Pancreas (tissue), 10 donors: ENCODE measurements at places on chromosomes 6 and 20. TPM values are rescaled to one million over a fixed set of nuclear protein-coding genes. Genes with fewer than 3 reads are reported as not detected.

DNA sequence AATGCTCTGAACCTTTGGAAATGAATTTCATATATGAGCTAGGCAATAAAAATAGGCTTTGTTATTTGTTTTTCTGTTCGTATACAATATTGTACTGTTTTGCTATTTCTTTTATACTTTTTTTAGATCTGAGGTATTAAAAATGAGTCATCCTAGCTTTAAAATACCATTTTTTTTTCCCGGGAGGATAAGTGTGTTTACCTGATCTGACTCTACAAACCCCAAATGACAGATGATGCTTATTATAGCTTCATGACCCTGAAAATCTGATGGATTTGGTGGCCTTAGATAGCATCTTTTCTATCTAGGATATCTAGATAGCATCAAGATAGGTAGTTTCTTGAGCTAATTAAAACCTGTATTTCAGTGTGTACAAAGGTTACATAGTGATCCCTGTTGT is 206.4 kb downstream of the DTNBP1 start:
- DNase-seq, result no peak
- H3K4me3 ChIP-seq, result no peak overlapping the region
- no peaks in the 10 kb centered on the region for H3K27me3 ChIP-seq
- H3K4me1 ChIP-seq, result no peaks in the 10 kb centered on the region
- no peak overlapping the region for H3K27ac ChIP-seq
- no peaks in the 10 kb centered on the region for H3K36me3 ChIP-seq

DNA sequence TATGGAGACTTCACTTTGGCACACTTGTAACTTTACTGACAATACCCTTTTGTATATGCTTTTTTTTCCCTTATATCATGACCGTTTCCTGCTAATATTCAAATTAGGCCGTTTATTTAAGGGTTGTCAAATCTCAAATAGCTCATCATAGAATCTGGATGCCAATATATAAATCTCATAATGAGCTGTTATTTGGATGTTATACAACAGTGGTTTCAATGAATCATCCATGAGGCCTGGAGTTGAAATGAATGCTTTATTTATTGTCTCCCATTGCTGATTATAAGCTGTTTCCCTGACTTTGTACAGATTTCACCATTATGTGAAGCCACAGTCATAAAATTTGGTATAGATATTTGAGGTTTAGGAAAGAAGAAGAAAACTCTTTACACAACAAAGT is 256.1 kb downstream of the PLCB1 start:
- H3K36me3 ChIP-seq, result no peaks in the 10 kb centered on the region
- no peak overlapping the region for H3K27ac ChIP-seq
- no peak overlapping the region for H3K4me3 ChIP-seq
- H3K4me1 ChIP-seq, result peaks cover 40% of the 10 kb centered on the region
- no peaks in the 10 kb centered on the region for H3K27me3 ChIP-seq

DNA sequence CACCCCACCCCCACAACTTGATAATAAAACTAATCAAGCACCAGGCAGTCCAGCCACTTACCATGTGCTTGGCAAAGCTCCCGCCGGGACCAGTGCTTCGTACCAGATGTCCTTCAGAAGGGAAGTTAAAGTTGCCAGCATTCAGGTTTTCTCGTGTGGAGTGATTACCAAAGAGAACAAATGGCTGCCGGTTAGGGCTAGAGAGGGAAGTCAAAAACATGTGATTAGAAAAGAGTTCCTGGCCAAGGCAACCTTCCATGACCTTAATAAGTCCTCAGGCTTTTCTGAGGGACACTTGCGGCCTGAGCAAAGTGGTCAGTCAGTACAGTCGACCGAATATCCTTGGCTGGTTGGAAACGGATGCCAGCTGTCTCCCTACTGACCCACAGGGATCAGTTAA is 67.0 kb downstream of the DNAAF9 start:
- no peaks in the 10 kb centered on the region for H3K4me1 ChIP-seq
- no peaks in the 10 kb centered on the region for H3K36me3 ChIP-seq
- no peak overlapping the region for H3K4me3 ChIP-seq

DNA sequence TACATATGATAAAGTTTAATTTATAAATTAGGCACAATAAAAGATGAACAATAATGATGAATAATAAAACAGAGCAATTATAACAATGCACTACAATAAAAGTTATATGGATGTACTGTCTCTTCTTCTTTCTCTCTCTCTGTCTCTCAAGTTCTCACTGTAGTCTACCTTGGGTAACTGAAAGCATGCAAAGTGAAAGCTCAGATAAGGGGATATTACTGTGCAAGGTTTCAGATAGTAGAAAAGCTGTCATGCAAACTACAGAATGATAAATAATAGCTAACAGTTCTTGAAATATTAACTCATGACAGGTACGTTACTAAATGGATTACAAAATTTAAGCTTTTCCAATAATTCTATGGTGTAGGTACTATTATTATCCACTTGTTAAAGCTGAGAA is 311.9 kb upstream of the PRDM1 start:
- H3K4me1 ChIP-seq, result no peaks in the 10 kb centered on the region
- H3K27me3 ChIP-seq, result no peaks in the 10 kb centered on the region
- no peak overlapping the region for H3K27ac ChIP-seq
- no peak for DNase-seq
- H3K4me3 ChIP-seq, result no peak overlapping the region

The ABHD16B gene
- 0.12 TPM for polyA plus RNA-seq

The C6orf163 gene
- 3.3 TPM for polyA plus RNA-seq

The SPATA25 gene
- 1.2 TPM for polyA plus RNA-seq
